Stimulated activated CD8-positive, alpha-beta memory T cell treated with anti-CD3 and anti-CD28 coated beads, Interleukin-7, amount 100 ng/mL, for 1 hour (primary cell): ENCODE measurements at places on chromosomes 11 and 22.

- no peak for DNase-seq
Measured at GRCh38 chr22:24418786-24419474, 8.5 kb upstream of the ADORA2A start.

- DNase-seq = no peak
Measured at GRCh38 chr11:56331861-56332491, 13.9 kb upstream of the OR8K1 start.

- no peak for DNase-seq
Measured at GRCh38 chr11:1708716-1709115, 11.7 kb downstream of the KRTAP5-6 start.

DNA sequence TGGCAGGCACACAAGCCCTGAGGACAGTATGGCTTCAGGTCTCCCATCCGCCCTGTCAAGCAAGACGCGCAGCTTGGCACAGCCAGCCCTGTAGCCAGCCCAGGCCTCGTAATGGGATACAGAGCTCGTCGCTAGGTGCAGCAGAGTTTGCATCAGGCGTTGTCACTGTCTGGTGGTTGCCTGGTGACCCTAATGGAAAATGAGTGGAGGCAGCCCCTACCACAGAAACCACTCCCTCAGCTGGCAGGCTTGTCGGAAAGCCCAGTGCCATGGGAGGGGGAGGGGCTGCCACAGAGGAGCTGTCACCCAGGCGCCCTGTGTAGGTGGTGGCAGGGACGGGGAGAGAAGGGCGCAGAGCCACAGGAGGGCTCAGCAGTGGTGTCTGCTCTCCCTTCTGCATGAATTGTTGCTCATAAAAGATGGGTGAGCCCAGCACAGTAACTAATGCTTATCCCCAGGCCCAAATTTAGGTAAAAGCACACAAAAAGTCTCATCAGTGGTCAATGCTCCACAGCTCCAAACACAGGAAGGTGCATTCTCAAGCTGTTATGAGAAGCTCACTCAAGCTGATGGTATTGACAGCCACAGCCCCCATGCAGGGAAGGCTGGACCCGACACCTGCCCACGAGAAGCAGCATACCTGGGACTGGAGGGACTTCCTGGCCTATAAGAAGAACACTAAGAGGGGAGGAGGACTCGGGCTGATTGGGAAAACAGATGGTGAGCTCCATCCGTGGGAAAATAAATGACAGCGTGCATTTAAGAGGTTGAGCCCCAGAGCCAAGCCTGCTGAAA lies 164.6 kb downstream of the ETS1 start:
- DNase-seq = peak; percentile 75
